ENCODE measurements at places on chromosomes 4 and X.

DNA sequence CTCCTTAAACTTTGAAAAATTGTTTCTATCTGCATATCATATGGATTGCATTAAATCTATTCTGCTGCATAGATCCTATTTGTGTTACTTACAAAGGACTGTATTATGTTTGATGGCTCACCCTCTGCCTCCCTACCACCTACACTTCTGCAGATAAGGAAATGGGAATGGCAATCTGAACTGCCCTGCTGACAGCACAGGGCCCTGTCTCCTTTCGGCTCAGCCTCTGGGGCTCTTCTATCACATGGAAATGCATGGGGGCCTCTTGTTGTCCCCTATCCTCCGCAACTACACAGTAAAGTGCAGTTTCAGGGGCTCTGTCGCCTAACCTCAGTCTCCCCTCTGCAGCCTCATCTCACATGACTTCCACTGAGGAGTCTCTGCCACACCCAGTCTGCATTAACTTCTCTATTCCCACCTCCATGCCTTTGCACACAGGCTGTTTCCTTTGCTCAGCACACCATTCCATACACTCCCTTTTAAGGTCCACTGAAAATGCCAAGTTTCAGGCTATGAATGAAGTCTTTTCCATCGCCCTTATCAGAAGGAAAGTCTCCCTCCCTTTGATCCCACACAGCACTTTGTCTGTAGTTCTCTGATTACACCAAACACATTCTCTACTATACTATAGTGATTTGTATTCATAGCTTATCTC lies 12.5 kb downstream of the RELL1 start:
- DNase-seq: no peak

- no peak for DNase-seq
Observed at GRCh38 chrX:102979536-102979935, 42.5 kb downstream of the RAB40AL start.

DNA sequence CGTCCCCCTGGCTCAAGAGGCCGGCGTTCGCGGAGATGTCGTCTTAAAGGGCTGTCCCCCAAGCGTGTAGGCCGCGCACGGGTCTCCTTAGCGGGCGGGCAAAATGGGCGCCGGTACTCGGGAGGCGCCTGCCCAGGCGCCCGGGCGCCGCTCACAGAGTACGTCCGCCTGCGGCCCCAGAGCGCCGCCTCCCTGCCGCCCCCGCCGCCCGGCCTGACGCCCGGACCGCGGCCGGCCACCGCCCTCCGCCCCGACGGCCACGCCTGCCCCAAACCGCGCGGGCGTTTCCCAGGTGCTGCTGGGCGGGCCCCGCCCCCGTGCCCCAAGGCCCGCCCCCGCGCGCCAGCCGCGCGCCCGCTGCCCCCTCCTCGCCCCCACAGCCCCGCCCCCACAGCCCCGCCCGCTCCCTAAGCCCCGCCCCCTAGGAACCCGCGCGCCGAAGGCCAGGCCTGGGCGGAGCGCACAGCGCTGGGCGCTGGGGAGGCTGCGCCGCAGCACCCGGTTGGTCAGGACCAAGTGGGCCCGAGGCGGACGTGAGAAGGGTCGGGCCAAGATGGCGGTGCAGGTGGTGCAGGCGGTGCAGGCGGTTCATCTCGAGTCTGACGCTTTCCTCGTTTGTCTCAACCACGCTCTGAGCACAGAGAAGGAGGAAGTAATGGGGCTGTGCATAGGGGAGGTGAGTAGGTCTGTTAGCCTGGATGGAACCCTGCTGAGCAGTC lies at the start of the genes BRCC3, CMC4 and MTCP1:
BRCC3 (plus strand) TSS at position 534 of the 719 bp plus-strand sequence; CDS start at position 554, 20 bp downstream.
CMC4 (minus strand) TSS at position 162 of the 719 bp plus-strand sequence. CDS start 7,113 bp downstream, outside the sequence.
MTCP1 (minus strand) TSS at position 162 of the 719 bp plus-strand sequence. CDS start 5,126 bp downstream, outside the sequence.
- DNase-seq: peak; percentile 79

DNA sequence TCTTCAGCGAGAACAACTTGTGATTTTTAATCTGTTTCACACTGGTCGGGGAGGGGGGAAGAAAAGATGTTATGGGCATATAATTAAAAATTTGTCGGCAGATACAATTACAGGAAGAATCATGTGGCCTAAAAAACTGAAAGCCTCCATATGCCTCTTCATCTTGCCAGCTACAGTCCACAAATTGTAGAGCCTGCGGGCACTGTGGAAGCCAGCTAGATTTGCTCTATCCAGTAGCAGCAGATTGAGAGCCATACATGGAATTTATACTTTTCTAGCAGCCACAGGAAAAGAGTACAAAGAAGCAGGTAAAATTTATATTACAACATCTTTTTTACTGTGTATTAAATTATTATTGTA lies 147.3 kb downstream of the TBL1X start:
- DNase-seq: no peak

DNA sequence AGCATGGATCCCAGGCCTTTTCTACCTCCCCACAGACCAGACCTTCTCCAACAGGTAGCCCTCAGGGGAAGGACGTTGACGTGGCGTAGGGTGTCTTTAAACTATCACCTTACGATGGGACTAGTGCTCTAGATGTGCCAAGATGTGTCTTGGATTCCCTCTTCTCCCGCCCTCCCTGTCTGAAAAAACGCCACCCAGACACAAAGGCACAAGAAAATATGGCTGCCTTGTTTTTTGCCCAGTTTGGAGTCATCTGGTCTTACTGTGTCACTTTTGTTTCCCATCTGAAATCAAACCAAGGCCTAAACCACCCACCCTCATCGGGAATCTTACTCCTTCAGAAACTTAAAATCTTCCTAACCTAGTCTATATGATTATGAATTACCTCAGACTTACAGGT lies 235.4 kb downstream of the OR13H1 start:
- no peak for DNase-seq

DNA sequence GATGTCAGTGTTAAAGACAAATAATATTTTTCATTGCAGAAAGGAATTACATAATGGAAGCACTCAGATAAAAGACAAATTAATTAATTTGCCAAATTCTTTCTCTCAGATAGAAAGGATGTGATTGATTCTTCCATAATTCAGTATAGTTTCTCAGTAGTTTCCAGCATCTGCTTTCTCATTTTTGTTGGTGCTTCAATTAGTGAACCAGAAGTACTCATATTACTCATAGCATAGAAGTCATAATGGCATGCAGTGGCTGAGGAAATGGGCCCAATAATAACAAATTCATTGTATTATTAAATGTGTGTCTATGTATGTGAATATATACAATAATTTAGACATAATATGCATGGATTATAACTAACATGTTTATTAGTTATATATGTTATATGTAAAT lies 393.3 kb upstream of the TRAM1L1 start:
- no peak for DNase-seq

GRCh38 chrX:14670819-14671218 lies 141.5 kb downstream of the GLRA2 start:
- DNase-seq: no peak

- DNase-seq: no peak
Observed at GRCh38 chr4:139076016-139076744, 60.6 kb downstream of the NOCT start.

DNA sequence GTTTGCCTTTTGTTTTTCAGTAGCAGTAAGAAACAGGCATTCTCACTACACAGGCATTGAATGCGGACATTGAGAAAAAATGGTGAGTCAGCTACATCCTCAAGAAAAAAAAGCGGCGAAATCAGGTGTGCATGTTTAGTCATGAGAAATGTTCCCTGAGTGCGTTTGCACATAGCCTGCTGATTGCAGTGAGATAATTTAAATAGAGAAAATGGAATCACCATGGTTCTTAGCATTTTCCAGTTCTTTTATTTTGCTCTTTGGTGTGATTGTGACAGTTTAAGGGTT lies 54.1 kb upstream of the CLDN34 start:
- DNase-seq: peak; percentile 41

DNA sequence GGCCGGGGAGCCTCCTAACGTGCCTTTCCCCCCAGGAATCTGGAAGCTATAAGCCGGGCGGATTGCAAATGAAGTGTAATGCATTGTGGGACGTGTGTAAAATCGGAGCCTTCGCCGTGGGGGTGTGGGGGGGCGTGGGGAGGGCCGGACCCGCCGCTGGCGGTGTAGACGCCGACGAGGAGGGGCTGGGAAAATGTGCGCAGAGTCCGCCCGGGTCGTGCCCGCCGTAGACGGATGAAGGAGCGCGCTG lies 1.3 kb downstream of the STOX2 start:
- peak; percentile 1 for DNase-seq

GRCh38 chr4:159353422-159354116 lies 250.7 kb downstream of the RAPGEF2 start:
- DNase-seq: no peak

GRCh38 chr4:121421594-121421993 lies 40.8 kb upstream of the QRFPR start:
- peak; percentile 3 for DNase-seq

DNA sequence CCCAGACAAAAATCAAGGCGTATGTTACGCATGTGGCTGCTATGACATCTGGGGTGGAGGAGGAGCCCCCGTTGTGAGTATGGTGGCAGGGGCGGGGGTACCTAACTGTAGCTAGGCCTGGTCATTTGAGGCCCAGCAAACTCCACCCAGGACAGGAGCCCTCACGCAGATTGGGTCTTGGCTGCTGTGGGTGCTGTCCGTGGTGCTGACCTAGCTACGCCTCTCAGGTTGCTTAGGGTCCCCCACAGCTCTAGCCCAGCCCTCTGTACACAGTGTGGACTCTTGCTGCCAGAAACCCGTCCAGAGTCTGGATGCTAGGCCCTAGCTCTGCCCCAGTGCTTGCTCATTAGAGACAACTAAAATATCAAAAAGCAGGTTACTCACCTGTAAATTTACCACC lies 146.7 kb upstream of the PSAPL1 start:
- peak; percentile 13 for DNase-seq

GRCh38 chrX:153830640-153831428 lies 490 bp upstream of the PDZD4 start:
- no peak for DNase-seq

DNA sequence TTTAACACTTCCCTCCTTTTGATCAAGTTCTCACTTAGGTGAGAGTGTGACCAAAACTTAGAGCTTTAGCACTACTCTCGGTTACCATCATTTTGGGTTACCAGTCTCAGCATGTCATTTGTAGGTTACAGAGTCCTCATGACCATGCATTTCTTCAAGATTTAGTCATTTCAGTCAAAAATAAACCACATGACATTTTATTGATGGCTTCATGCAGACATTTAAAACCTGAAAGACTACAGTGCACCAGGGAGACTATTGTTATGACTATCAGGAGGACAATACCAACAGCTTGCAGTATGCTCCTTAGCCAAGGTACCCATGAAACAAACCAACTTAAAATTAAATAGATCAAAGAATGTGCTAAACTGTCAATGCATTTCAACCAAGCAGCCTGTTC lies 498.1 kb upstream of the FSTL5 start:
- DNase-seq: no peak

DNA sequence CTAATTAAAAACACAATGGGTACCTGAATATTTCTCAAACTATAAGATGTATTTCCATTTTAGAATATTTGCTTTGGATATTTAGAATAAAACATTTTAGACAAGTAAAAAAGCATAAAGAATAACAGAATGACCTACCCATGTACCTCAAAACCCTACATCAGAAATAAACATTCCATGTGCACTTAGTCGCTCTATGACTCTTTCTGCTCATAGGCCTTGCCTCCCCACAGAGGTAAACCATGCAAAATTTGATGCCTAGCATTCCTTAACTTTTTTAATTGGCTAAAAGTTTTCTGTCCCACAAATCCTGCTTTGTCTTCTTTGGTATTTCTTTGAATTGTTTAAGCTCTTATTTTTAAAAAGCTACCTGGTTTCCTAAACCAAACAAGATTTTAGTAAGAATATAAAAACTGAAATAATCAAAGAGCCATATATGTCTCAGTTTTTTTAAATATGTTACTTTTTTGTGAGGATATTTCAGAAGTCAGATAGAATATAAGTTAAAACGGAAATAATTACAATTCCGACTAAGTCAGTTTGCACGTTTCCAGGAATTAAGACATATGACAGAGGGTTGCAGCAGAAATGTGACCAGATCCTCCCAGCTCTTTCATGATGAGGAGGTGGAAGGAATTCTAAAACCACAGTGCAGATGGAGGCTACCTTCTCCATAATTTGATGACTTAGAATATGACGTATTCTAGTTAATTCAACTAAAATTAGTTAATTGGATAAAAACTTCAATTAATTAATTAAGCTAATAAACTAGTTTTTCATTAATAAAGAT lies 102.5 kb downstream of the FIP1L1 start:
- no peak for DNase-seq

- DNase-seq: no peak
Observed at GRCh38 chr4:109298279-109299010, 4.0 kb downstream of the COL25A1 start.

GRCh38 chrX:37350034-37350365 lies 836 bp downstream of the PRRG1 start:
- peak; percentile 43 for DNase-seq

DNA sequence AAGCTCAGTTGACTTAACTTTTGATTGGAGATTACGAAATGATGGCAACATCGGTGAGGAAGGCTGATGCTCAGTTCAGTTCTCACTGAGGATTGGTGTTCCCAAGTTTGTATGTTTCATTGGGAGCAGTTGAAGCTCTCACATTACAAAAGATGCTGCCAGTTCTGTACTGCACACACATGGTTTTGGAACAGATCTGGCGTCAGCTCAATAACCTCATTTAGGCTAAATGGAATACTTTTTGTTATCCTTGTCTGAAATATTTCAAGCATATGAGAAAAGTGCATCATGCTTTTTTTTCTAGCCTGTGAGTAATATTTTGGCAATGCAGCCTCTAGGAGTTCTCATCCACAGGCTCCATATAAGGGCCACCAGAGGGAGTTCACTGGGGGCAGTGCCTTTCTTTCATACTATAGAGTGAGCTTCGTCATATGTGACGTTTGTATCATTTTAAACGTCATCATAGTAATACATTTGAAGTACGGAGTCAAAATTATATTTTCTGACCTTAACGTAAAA lies 4.1 kb downstream of the ENPEP start:
- DNase-seq: peak; percentile 72

- DNase-seq: no peak
Observed at GRCh38 chr4:146232131-146232722, 17.9 kb downstream of the REELD1 start.

DNA sequence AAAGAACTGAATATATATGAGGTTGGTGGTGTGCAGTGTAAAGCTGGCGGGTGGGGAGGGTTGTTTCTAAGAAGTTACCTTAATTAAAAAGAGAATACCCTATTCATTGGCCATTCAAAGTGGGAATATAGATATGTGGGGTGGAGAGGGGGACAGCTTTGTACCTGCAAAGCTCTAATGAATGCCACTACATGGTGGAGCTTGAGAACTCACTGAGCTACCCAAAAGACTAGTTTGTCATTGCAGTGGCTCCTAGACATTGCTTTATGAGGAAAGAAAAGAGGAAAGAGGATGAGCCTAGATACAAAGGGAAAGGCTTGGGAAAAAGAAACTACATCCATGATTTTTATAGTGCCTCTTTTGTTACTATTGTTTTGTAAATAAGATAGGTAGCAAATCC lies 209.9 kb upstream of the SPRY1 start:
- no peak for DNase-seq

GRCh38 chr4:119113033-119113655 lies 22.5 kb upstream of the MYOZ2 start:
- peak; percentile 94 for DNase-seq

DNA sequence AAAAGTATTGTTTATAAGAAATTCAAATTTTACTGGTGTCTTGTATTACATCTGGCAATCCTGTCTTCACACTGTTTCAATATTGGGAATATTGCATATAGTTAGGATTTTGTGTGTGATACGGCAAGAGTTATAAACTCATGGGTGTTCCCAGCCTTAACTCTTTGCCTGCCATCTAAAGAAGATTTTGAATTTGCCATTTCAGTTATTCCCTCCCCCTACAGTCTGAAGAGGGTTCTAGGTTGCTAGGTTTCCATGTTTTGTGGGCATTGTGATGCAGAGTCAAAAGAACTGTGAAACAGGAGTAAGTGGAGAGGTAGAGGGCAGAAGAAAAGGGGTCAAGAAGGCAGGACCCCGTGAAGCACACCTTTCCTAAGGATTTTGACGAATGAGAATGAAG lies at the start of gene CPXCR1:
CPXCR1 (plus strand) TSS at position 301 of the 400 bp plus-strand sequence. CDS start 6,190 bp downstream, outside the sequence.
- DNase-seq: no peak
